ENCODE measurements at places on chromosomes 7 and 10.

- DNase-seq, result no peak
These were observed 1.0 kb downstream of the NKX2-3 start for GRCh38 chr10:99533496-99534449.

DNA sequence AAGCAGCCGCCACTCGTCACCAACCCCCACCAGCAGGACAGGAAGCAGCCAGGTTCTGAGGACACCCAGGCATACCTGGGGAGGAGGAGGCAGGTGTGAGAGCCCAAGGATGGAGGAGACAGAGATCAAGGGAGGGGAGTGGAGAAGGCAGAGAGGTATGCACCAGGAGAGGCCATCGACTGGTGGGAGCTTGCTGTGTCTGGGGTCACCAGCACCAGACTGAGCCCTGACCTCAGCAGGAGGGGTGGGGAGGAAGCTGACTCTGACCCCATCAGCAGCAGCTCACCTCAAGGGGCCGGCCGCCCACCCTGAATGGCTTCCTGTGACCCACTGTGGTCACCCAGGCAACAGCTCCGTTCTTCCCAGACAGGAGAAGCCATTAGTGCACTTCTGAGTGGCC is 7.8 kb downstream of the VIPR2 start:
- DNase-seq, result no peak

DNA sequence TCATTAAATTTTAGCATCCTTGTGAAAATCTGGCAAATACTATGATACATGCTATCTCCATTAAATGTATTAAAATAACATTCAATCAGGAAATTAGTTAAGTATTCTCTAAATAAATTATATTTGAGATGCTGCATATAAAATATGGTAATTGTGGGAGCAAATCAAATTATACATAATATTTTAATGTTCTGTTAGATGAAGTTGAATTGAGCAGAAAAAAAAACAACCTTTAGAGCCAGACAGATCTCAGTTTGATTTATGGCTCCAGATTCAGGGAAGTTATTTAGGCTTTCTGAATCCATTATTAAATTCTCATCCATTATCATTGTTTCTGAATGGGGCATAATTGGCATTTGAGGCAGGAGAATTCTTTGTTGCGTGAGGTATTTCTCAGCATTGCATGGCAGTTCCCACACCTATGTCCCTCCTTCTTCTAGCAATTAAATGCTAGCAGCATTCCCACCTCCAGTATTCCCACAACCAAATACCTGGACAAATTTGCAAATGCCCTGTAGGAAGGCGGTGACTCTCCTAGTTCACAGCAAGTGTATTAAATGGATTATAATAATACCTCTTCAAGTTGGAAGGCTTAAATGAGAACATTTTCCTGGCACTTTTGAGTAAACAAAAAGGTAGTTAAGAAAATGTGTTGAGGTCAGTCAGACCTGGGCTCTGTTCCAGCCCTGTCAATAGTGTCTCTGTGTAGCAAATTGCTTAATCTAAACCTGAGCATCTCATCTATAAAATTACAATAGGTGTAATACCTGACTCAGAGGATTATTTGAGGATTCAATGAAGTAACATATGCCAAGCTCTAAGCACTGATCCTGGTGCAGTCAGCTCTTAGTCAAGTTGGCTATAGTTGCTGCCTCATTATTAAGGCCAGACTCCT is 108.9 kb downstream of the RNLS start:
- DNase-seq, result no peak

DNA sequence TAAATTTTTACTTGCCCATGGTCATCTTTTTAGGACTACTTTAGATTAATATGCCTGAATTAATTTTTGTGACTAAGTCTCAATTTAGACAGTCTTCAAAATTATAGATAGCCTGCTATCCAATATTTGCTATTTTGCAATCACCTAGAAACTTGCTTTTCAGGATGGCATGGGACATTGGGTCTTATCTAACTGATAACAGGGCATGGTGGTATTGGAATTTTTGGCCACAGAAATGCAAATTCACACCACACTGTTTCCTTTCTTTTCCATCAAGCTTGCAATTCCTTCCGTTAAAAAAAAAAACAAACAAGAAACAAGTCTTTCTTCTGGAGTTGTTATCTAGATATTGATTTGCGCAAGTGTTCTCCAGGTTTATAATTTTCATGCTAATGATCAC is 8.8 kb downstream of the ARL5B start:
- no peak for DNase-seq

DNA sequence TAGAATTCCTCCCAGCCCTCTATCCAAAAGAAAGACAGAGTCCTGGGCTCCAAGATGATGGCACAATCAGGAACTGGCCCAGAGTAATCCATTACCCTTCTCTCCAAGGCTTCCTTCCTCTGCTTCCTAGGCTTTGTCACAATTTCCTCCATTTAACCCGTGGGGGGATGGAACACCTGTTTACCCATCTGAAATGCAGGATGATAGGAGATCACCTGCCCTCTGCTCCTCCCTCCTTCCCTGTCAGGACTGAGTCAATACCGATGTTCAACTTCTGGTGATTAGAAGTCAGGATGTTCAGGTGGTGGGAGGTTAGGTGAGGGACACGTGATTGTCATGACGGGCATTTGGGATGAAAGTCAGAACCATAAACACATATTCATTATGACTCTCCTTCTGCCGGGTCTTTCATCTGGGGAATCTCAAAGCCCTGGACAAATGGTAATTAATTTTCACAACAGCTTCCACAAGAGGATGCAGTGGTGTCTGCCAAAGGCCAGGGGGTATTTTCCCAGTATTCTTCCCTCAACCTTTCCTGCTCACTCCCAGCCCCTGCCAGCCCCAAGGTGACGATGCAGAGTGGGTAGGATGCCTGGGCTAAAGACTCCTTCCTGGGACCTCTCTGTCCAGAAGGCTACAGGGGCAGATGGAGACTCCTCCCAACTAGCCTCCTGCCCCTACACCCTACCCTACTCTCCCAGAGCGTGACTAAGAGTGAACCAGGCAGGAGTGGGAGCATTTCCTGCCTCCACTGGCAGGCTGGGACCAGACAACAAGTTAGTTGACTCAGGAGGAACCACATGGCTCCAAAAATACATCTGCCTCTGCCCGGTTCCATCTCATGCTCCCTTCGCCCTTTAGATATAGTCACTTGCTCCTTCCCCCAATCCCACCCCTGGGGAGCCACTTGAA is 27.9 kb downstream of the DUSP5 start:
- no peak for DNase-seq

- no peak for DNase-seq
These were observed 7.7 kb downstream of the ZSCAN25 start for GRCh38 chr7:99624484-99624883.

DNA sequence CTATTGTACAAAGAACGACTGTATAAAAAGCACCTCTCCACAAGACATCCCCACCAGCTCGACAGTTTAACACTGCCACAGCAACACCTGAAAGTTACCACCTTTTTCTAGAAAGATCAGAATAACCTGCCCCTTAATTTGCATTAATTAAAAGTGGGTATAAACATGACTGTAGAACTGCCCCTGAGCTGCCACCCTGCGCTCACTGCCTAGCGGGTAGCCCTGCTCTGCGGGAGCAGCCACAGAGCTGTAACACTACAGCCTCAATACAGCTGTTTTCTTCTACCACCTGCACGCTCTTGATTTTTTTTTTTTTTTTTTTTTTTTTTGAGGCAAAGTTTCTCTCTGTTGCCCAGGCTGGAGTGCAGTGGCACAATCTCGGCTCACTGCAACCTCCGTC is 140.9 kb downstream of the PARD3 start:
- DNase-seq, result no peak

DNA sequence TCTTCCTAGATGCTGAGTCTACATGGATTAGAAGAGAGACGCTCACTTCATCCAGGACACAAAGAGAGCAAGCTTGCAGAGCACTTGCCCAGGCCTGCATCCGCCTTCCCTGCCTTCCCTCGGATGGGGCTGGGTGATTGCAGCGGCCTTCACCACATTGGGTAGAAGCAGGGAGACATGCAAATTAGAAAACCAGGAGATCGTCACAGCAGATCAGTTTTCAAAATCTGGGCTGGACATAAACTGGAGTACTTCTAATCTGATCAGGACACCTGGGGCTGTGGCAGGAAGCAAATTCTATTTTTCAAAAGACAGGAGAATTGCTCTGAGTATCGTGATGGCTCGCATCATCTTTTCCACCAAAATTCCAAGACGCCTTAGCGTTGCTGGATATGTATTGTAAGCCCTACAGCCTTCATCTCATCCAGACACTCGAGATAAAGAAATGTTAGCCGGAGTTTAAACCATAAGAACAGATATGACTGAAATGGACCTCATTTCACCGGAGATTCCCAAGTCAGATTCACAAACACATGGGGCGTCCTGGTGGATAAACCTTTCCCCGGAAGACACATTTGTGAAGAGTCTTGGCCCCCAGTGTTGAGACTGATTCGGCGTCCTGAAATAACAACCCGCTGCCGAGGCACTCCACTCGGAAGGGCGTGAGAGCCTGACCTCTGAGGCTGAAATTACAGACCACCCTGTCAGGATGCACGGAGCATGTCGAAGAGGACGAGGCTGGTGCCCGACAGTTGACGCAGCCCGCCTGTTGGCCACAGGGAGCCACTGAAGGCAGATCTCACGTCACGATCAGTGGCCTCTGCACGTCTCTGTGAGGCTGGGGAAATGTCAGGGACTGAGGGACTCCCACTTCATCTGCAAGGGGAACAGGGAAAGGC is 91.2 kb upstream of the PARD3 start:
- DNase-seq, result no peak

GRCh38 chr10:58651040-58651439 is 138.4 kb downstream of the BICC1 start:
- DNase-seq, result no peak

GRCh38 chr10:5996696-5997095 is 19.4 kb upstream of the IL15RA start:
- DNase-seq, result no peak

GRCh38 chr10:129786216-129786615 is 177.9 kb downstream of the EBF3 start:
- DNase-seq, result no peak

Measured in iPS DF 6.9 (cell line).